ENCODE measurements at places on chromosomes 6 and 20.
A peak's percentile ranks its signal among the peaks of the same experiment; 100 is the strongest.

- peak; percentile 54 for DNase-seq
Observed at GRCh38 chr6:26318459-26319404, 46.3 kb upstream of the BTN3A2 start.

DNA sequence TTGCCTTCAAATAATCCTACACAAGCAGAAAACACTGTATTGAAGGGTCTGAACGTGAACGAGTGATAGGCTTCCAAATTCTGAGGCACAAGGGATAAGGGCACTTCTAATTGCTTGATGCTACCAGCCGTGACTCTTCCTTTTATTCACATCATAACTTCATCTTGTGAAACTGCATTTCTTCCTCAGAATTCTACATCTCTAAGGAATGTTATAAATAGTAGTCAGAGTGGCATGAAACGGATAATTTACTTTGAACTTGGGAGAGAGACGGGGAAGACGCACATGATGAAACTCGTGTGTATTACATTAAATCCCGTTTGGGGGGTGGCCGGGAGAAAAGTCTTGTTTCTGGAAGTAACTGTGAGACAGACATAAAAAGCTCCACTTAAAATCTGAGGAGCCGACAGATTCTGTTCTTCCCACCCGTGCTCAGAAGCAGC is 754 bp downstream of the HDDC2 start:
- peak; percentile 65 for DNase-seq

GRCh38 chr20:15494851-15495250 is 1078.4 kb downstream of the KIF16B start:
- DNase-seq = no peak

DNA sequence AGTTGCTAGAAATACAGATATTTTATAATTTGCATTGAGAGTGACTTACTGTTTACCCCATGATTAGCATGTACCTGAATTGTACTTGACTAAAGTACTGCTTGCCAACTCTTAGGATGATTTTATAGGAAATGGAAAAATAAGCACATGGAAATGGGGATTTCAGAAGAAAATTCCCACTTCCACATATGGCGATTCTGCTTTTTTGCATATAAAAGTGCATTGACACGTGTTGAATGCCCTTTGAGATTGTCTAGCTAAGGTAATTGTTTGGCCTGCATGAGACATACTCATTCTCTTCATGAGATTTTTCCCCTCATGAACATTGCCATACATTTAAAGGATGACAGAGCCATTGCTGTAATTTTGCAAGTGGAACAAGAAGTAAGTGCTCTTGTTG is 10.1 kb downstream of the TAB2 start:
- DNase-seq = no peak

- no peak for DNase-seq
Observed at GRCh38 chr6:3806169-3806922, 42.8 kb upstream of the FAM50B start.

DNA sequence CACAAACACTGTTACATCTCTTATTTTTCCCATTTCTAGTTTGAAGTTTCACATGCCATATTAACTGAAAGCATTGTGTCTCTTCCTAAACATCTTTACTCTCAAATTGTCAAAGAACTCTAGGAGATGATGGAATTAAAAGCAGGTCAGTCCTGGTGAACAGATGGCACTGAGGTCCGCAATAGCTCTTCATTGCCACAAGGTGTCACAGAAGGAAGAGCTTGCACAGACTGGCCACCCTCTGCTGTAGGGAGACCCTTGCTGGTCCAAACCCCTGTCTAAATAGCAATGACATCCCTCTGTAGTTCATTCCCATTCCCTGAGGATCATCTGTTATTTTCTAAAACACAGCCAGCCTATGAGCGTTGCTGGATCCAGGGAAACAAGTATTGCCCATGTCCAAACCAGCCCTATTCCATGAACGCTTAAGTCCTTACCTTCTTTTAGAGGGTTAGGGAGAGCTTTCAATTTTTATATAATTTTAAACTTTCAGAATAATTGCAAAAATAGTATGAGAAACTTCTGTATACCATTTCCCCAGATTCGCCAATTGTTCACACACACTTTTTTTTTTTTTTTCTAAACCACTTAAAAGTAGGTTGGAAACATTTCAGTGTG is 10.1 kb upstream of the HDAC2 start:
- DNase-seq = peak; percentile 38

- no peak for DNase-seq
Observed at GRCh38 chr6:12613811-12614210, 102.8 kb upstream of the PHACTR1 start.

DNA sequence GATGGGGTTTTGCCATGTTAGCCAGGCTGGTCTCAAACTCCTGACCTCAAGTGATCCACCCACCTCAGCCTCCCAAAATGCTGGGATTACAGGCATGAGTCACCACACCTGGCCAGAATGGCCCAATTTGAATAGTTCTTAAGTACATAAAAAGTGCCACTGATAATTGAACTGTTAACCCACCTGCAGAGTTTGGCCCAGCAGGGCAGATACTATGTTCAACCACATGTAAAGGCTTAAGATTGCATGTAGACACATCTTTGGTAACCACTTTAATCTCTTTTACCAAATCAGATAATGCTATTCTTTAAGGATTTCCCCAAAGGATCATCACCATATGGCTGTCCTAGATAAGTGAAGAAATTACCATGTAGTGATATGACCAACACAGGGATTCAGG is 21.3 kb upstream of the SGK1 start:
- no peak for DNase-seq

DNA sequence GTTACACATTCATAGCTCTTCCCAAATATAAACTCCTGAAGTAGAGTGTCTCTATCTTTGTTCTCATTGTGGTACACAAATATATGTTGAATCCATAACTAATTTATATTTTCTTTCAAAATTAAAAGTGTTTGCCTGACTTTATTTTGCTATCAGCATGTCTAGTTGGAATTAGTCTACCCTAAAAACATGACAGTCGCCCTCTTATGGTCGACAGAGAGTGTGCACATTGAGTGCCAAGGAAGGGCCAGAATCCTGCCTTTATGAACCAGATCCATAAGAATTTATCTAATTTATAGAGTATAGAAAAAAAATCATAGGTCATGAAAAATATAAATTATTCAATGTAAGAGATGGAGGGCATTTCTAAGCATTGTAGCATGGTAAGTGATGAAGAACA is 12.3 kb upstream of the DEFB112 start:
- no peak for DNase-seq

DNA sequence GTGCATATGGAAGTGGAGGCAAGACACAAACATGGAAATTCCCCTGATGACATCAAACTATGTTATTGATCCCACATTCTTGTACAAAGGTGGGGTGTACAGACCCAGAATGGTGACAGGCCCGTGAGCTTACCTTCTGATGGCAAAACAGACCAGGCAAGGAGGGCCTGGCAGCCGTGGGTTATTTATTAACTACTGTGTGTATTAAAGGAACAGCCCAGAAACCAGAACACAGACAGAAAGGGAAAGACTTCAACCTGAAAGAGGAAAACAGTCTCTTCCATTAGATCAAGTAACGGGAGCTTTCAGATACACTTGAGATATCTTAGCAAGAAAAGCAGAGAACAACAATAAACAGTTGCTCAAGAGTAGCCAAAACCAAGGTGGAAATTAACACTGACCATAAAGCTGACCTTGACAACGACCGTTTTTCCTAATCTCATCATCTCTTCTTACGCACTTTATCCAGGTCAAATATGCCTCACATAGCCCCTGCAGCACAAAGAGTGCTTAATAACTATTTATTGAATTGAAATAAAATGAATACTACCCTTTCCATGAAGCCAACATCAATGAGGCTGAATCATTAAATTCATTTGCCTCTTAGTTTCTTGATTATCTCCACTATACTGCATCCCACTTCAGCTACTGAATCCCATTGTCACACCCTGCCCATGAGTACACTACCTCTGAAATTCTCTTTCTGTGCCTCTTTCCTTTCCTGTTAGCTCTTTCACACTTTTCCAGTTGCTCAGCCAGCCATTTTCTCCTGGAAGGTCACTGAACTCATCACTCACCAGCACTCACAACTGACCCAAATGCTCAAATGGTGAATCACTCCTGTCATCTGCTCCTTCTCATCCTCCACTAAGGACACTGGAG is 67.4 kb downstream of the MOXD1 start:
- DNase-seq = peak; percentile 95

GRCh38 chr6:121617388-121617787 is 181.9 kb downstream of the GJA1 start:
- no peak for DNase-seq

- peak; percentile 86 for DNase-seq
Observed at GRCh38 chr6:152301021-152301764, 336.0 kb downstream of the SYNE1 start.

- no peak for DNase-seq
Observed at GRCh38 chr6:90859056-90859455, 272.2 kb upstream of the MAP3K7 start.

GRCh38 chr6:161242779-161243693 is 30.8 kb downstream of the AGPAT4 start:
- no peak for DNase-seq

DNA sequence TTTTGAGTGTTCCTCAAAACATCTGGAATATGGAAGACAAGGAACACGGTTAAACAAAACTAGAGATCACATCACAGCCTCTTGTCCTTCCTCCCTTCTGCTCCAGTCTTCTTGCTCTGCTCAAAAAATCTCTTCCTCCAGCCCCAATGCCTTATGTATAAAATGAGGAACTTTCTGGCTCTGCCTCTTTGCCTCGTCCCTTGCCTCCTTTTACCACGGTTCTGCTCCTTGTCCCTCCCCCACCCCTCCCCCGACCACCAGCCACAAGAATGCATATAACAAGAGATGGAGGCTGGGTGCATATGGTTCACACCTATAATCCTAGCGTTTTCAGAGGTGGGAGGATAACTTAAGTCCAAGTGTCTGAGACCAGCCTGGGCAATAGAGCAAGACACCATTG is 43.6 kb downstream of the PLAGL2 start:
- no peak for DNase-seq

DNA sequence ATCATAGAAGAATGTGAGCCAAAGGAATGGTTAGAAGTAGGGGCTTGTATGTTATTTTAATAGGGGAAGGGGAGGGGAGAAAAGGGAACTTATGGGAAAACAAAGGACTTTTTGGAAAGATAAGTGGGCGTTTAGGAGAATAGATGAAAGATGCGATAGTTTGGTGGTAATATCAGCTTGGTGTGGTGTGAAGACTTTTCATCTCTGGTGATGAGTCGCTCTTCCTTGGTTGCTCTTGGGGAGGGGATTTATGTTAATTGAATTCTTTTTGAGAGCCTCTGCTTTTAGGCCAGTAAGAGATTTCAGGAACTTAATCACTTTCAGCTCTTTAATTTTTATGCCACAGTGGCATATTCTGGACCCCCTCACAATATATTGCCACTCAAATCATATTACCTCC is 10.8 kb downstream of the HECA start:
- DNase-seq = no peak

DNA sequence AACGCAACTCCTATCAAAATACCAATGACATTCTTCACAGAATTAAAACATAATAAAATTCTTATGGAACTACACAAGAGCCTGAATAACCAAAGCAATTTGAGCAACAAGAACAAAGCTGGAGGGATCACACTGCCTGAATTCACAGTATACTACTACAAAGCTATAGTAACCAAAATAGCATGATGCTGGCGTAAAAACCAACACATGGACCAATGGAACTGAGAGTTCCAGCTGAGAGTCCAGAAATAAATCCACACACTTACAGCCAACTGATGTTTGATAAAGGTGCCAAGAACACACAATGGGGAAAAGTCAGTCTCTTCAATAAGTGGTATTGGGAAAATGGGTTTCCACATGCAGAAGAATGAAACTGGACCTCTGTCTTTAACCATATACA is 6.9 kb downstream of the MLIP start:
- no peak for DNase-seq

DNA sequence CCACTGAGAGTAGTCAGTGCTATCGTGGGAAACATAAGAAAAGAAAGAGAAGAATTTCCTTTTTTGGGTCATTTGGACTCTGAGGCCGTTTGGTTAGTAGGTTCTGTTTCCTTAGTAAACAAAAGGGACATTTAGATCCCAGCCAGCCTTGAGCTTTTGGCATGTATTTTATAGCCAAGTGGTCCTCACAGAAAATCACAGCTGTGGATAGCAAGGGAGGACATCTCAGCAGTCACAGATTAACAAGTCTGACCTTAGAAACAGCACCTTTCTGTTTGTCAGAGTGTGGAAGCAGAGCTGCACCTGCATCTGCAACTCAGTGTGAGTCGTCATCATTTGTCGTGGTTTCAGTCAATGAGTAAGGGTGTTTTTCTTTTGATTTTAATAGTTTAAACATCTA is 40.5 kb downstream of the FAM120B start:
- DNase-seq = peak; percentile 10

GRCh38 chr20:3935956-3936340 is 46.8 kb downstream of the PANK2 start:
- no peak for DNase-seq

DNA sequence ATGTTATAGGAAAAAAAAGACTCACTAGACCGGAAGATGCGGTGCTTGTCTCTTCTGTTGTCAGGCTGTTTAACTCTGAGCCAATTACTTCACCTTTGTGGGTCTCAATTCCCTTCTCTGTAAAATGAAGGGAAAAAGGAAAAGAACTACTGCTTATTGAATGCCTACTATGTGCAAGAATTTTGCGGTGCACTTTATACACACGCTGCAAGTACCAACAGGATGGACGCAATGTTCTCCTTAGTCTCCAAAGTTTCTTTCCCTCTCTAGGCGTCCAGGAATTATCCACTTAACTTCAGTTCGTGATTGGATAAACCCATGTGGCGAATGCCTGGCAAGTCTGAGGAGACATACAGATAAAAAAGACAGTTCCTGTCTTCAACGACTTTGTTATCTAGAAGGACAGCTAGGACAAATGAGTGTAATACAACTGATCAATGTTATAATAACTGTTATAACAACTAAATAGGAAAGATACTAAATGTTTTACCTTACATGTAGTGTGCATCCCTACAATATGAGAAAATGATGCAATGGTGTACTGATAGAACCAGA is 69.0 kb upstream of the JARID2 start:
- DNase-seq = no peak

GRCh38 chr6:169205176-169206160 is 48.2 kb downstream of the THBS2 start:
- peak; percentile 64 for DNase-seq

GRCh38 chr20:34420146-34420545 is 57.1 kb downstream of the ITCH start:
- DNase-seq = no peak
